ENCODE measurements at places on chromosomes 2 and 18.

- no peak for DNase-seq
Observed at GRCh38 chr2:133063775-133064174, 393.8 kb upstream of the LYPD1 start.

DNA sequence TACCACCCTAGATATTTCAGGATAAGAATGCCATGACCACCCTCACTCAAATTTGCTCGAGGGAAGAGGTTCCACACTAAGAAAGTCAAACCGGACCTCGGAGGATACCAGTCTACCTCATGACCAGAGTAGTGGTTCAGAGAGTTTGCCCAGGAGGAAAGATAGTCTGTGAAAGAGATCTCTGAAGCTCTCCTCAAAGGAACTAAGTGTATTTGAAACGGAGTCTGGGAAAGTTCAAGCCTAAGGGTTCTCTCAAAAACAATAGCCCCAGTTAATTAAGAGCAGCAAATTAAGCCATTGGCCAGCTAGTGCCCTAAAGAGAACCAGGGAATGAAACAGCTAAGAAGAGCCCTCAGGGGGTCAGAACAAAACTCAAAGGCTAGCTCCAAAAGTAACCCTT lies 94.9 kb downstream of the SPHKAP start:
- DNase-seq: no peak

GRCh38 chr18:5891184-5891853 lies 4.0 kb downstream of the TMEM200C start:
- DNase-seq: no peak

GRCh38 chr2:211845338-211846035 lies 693.1 kb downstream of the ERBB4 start:
- no peak for DNase-seq

GRCh38 chr2:38632980-38633379 lies 30.3 kb upstream of the HNRNPLL start:
- DNase-seq: no peak

DNA sequence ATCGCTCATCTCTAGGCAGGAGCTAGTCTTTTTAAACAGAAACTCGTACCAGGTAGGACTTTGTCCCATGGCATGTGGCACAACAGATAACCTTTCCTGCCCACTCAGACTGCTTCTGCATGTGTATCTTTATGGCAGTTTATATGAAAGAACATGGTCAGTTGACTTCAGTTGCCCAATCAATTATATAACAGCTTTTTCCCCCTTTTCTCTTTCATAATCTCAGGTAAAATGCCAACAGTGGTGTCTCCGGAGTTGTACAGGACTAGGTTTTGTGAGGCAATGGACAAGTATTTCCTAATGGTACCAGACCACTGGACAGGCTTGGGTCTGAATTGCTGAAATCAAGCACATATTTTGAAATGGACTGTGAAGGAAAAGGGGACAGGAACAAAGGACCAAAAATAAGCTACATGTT lies 51.6 kb upstream of the PTH2R start:
- DNase-seq: no peak

DNA sequence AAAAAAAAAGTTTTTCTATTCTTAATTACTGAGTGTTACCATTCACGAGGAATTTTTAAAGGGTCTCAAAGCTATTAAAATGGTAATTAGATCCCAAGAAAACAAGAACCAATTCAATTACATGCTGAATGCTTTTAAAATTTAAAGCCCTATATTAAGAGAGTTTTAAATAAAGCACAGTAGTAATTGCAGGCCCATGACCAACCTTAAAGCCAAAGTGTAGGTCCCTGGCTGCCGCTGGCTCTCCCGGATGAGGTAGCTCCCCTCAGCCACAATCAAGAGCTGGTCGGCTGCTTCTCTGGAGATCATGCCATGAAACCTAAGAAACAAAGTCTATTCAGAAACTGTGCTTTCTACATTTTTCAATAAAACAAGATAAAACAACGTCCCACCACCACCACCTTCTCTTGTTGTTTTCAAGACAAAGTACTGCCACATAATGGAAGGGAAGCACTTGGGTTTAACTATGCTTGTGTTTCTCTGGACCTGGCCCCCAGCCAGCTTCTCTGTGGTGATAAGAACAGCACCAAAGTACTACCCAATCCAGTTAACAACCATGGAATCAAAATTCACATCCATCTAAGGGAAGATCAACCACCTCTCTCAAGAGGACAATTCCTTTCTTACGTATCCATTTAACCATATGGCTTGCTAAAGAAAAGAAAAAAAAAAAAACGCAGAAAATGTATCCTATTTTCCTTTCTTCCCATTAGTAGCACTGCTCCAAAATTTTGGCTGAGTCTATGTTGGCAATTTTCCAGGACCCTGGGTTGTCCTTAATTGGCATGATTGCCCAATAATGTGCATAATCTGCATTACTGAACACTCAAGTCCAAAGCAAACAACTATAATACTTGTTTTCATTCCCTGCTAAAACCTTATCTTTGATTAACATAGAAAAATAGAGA lies 90.1 kb downstream of the CHN1 start:
- no peak for DNase-seq

DNA sequence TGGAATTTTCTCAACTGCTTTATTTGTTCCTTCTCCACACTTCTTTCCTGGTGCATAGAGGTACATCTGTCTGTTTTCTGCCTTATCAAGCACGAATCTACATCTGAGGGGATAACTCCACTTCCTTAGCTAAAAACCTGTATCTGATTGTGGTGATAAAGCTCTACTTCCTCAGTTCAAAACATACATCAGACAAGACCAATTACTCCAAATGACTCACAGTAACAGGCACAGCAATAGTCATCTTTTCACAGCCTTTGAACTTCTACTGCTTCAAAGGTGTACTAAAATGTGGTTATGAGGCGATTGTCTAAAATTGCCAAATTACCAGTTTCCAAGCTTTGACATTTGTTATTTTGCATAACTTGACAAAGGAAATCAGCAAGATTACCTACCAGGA lies 803.6 kb upstream of the ZEB2 start:
- no peak for DNase-seq

DNA sequence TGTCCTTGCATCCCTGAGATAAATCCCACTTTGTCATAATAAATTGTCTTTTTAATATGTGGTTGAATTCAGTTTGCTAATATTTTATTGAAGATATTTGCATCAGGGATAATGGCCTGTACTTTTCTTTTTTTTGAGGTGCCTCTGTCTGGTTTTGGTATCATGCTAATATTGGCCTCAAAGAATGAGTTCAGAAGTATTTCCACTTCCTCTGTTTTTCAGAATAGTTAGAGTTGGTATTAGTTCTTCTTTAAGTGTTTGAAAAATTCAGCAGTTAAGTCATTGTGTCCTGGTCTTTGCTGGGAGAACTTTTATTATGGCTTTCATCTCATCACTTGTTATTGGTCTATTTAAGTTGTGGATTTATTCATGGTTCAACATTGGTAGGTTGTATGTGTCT lies 464.1 kb upstream of the CRIM1 start:
- no peak for DNase-seq

DNA sequence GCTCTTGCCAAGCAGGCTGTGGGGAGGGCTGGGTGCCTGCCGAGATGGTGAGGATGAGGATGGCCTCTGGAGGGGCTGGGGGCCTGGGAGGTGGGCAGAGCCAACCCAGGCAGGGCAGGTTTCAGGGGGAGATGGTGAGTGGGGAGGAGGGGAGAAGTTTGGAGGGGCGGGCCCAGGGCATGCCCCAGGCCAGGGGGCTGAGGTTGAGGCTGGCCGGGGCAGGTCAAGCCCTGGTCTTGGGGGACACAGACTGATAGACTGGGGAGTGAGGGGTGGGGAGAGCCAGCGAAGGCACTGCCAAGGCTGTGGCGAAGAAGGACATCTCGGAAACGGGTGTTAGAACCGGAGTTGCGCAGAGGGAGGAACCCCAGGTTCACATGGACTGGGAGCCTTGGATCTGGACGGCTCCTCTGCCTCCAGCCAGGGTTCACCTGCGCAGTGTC lies 12.6 kb downstream of the CAPN10 start:
- DNase-seq: no peak

DNA sequence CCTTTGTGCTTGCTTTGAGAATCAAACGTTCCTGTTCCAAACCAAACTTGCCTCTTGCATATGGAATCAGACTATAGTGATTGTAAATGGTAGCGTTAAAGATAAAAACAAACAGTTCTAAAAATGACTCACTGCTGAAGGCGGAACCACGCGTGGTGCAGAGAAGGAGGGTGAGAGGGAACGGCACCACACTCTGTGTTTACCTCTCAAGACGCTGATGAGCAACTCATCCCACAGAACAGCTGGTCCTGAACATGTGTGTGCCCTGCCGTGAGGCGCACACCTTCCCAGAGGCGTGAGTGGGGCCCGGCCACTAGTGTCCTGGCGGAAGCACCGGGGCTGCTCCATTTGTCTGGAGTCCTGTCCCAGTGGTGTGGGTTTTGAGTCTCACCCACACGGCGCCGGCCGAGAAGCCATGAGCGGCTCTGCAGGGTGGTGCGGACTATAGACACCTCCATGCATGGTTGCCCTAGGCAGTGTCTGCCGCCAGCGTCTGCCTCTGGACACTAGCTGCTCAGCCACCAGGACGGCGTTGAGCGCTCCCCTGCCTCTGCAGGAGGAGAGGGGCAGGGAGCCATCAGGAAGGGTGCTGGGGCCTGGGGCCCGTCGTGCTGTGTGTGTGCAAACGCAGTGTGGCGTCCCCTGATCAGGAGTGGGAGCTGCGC lies 52.1 kb downstream of the NFATC1 start:
- no peak for DNase-seq

GRCh38 chr18:38244480-38244879 lies 678.9 kb upstream of the CELF4 start:
- DNase-seq: no peak

DNA sequence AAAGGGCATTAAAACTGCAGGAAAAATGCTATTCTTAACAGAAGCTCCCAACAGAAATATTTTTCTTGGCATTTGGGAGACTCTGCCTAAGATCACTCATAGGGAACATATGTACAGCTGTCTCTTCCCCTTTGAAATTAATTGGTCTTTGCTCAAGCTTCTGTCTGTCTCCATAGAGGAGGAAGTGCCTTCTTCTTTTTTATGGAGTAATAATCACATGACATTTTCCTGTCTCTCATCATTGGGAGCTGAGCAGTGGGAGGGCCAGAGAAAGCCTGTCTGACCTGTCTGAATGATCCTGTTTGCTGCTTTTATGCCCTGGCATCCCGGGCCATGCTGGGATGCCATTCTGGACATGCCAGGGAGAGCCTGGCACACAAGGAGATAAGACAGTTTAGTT lies 145.6 kb downstream of the AQP4 start:
- no peak for DNase-seq
